ENCODE measurements at places on chromosomes 5 and 9.

- no peak for DNase-seq
These were observed 14.7 kb downstream of the MAN2A1 start for GRCh38 chr5:109704282-109704952.

DNA sequence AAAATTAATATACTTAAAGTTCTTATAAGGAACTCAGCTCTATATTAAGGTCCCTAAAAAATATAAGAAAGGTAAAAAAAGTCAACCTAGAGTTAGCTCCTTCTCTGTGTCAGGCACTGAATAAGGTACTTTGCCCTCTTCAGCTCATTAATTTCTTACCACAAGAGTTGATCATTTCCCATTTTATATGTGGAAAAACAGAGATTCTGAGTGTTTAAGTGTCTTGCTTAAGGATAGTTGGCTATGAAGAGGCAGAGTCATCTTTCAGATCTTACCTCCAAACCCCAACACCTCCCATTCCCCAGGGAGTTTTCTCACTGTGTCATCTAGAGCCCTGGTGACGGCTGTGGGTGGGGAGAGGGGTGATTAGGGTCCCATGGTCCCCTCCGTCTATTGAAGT is 40.6 kb downstream of the INSYN2B start:
- no peak for DNase-seq

GRCh38 chr5:42767491-42768105 is 11.0 kb downstream of the CCDC152 start:
- no peak for DNase-seq

DNA sequence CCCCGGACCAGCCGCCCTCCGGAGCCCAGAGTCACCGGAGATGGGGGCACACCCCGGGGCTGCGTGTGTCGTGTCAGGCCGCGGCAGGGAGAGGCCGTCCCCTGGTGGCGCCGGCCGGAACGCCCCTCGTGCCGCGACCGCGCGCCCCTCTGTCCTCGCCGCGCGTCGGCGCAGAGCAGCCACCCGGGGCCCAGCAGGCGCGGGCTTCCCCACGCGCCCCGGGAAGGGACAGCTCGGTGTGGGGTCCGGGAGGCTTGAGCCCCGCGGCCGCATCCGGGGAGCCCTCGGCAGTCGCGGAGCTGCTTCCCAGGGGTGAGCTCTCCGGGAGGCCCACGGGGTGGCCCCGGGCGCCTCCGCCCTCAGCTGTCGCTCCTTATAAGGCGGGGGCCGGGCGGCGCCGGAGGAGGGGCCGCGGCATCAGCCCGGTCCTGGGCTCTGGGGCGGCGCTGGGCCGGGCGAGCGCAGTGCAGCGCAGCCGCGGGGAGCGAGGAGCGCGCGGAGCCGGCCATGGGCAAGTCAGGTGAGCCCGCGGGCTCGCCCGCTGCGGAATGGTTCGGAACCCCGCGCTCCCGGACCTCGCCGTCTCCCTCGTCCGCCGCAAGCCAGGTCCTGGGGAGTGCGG is at the start of gene GLIPR2:
GLIPR2 (plus strand) TSS at position 462 of the 622 bp plus-strand sequence; CDS start at position 508, 46 bp downstream.
- peak; percentile 31 for DNase-seq

GRCh38 chr5:17314907-17315471 is 97.6 kb downstream of the BASP1 start:
- DNase-seq: no peak

- no peak for DNase-seq
These were observed at the start of gene PCDHGC5 for GRCh38 chr5:141488591-141489561. Gene PCDHGC5 (plus strand): TSS chr5:141489081. CDS start chr5:141489241, 160 bp downstream.

GRCh38 chr9:96061293-96061987 is 185.9 kb downstream of the ERCC6L2 start:
- no peak for DNase-seq

DNA sequence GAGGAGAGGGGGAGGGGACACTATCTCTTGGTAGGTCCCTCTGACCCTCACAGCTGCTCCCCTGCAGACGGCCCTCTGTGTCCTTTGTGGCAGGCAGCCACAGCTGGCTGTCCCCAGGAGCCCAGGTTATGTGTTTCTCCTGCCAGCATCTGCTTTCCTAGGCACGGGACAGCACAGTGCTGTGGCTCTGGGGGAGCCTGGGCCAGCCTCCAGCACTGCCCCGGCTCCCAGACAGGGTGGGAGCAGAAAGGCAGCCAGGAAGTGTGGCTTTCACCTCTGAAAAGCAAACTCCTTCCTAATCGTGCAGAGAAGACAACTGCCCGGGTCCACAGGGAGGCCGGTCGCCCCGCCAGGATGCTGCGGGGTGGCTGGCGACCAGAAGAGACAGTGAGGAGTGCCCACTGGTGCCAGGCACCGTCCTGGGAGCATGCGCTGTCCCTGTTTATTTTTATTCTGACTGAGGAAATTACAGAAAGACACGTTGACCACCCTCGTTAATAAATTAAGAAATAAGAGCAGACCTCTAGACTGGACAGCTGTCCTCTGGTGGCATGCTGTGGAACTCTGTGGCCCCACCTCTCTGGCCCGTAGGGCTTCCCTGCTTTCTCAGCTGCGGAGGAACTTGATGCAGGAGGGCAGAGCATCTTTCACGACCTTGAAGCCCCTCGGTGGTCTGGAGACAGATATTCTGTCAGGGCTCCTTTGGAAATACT is 240.3 kb downstream of the FANCC start:
- no peak for DNase-seq

- no peak for DNase-seq
These were observed 910.4 kb downstream of the DNAH5 start for GRCh38 chr5:13034061-13034460.

DNA sequence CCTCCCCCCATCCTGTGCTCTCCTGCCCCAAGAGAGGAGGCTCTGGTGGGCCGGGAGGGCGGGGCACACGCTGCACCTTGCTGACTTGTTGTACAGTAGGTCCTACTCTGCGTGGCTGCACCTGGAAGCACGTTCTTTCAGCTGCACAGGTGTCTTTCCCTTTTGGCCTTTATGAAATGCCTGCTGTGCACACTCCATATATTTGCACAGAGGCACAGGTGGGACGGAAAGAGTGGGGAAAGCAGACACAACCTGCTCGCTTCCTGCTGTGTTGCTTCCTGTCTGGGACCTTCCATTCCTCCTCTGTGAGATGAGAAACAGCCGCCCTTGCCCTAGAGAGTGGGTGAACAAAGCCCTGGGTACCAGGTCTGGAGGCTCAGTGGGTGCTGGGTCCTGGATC is 4.8 kb downstream of the USP20 start:
- no peak for DNase-seq
